HS-5 (cell line): ENCODE measurements at places on chromosomes 13 and 19.

GRCh38 chr13:51767100-51767499 lies 36.9 kb downstream of the DHRS12 start:
- no peak for DNase-seq

GRCh38 chr13:98529171-98529570 lies 47.7 kb downstream of the STK24 start:
- DNase-seq: no peak

DNA sequence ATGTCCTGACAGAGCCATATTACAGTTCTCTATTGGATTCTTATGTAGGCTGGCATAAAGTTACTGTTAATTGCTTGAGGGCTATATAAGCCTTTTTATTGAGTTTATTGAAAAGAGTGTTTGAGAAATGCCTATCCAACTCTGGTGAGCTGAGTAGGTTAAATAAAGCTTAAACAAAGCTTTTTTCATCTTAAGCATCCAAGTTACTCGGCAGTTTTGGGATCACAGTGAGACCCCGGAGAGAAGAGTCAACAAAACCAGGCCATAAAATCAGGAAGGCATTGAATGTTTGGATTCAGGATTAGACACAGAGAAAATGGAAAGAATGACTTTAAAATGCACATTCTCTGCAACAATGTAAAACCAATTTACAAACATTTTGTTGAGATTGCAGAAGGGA lies 588.5 kb downstream of the DACH1 start:
- no peak for DNase-seq

- DNase-seq: no peak
Observed at GRCh38 chr19:11140896-11141295, 14.7 kb downstream of the SPC24 start.

GRCh38 chr13:101739382-101740178 lies 287.1 kb downstream of the ITGBL1 start:
- no peak for DNase-seq

DNA sequence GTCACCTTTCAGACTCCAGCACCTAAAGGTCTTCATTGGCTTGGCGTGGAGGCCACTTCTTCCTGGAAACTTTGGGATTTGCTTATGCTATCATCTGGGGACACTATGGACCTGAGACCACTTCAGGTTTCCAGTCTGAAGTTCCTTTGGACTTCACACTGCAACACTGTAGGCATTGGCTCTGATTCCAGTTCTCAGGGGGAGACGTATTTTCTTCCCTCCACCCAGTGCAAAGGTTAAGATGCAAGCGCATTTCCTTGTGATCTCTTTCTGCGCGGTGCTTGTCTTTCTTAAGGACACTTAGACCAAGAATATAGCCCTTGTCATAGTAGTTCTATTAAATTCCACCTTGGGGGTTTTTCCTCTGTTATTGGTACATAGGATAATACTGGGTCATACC lies 299.8 kb downstream of the TSHZ3 start:
- DNase-seq: no peak

GRCh38 chr19:52734331-52734892 lies 432 bp downstream of the ZNF611 start:
- no peak for DNase-seq

DNA sequence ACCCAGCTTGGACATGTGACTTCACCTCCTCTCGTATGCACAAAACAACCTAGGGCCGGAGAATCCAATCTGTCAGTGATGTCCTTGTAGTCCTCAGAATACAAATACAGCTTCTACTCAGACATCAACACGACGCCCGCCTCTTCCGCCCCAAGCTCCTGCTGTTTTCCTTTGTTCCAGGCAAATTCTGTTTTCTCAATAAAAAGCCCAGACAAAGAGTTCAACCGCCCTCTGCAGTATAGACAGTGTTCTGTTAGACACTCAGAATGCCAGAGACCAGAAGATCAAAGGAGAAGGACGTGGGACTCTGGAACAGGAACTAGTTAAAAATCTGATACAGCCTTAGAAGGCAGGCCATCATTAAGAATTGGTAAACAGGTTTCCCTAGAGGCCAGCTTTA lies 42.0 kb upstream of the GGACT start:
- no peak for DNase-seq

DNA sequence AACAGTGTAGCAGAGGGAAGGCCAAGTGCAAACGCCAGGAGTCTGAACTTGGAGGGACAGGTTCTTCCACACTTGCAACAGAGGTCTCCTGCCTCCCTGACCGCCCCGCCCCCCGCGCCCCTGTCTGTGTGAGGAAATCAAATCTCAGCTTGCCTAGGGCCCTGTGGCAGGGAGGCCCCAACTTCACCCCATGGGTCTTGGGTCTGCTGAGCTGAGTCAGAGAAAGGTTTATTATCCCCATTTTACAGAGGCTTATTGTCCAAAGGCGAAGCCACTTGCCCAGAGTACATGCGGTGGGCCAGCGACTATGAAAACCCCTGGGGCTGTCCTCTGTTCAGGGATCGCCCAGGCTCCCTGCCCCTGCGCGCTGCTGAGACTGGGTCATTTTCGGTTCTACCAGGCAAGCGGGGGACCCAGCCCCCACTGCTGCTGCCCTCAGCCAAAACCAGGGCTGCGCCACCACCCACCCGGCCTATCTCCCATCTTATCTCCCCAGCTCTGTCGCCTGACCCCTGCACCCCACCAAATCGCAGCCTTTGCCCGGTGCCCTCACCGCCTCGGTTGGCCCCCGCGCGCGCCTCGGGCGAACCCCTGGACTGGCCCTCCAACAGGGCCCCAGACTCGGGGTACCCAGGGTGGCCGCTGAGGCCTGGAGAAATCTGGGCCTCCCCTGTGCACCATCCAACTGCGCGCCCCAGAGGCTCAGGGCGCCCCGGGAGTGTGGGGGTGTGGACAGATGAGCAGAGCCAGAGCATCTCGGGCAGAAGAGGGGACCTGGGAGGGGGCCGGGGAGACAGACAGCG lies 850 bp upstream of the CERS4 start:
- no peak for DNase-seq

- no peak for DNase-seq
Observed at GRCh38 chr13:110353339-110353977, 46.4 kb downstream of the COL4A2 start.

DNA sequence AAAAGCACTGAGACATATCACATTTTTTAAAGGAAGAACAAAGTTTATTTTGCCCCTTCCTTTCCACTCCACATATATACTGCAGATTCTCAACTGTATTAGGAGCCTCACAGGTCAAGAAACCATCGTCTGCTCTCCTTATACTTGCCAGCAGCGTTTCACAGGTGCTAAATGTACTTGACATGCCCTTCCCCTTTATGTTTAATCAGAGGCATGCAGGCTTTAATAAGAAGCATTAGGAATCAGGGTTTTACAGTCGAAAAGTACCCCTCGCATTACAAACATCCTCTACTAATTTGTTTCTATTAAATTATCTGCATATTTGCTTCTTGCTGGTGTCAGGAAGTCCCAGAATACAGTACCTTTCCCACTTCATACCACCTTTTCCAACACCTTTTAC lies 3.7 kb upstream of the RAP2A start:
- DNase-seq: no peak

DNA sequence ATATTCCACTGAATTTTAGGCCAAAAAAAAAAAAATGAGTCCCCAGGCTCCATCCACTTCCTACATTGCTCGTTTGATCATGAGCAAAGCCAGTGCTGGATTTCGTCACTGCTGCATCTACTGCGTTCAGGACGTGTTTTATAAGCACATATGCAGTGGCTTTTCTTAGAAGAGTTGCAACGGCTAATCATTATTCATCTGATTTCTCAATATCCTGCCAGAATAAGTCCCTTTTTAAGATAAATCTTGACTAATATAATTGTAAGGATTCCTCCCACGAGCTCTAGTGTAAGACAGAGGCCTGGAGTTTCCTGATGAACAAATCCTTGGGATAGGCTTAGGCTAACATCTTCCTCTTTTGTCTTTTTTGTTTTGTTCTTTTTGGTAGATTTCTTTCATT lies 19.5 kb downstream of the FAM124A start:
- peak; percentile 32 for DNase-seq

- peak; percentile 70 for DNase-seq
Observed at GRCh38 chr13:28329395-28330158, 165.4 kb downstream of the FLT1 start.

- DNase-seq: no peak
Observed at GRCh38 chr13:33487575-33488243, 202.2 kb upstream of the STARD13 start.

- no peak for DNase-seq
Observed at GRCh38 chr13:76216729-76217128, 580.6 kb downstream of the LMO7 start.

- no peak for DNase-seq
Observed at GRCh38 chr19:18329035-18329376, 6.1 kb upstream of the LSM4 start.

GRCh38 chr13:29858667-29859066 lies 8.2 kb upstream of the UBL3 start:
- DNase-seq: peak; percentile 53

GRCh38 chr13:30776661-30777060 lies 41.3 kb downstream of the ALOX5AP start:
- DNase-seq: no peak
